ENCODE measurements at places on chromosomes 2 and 18.

DNA sequence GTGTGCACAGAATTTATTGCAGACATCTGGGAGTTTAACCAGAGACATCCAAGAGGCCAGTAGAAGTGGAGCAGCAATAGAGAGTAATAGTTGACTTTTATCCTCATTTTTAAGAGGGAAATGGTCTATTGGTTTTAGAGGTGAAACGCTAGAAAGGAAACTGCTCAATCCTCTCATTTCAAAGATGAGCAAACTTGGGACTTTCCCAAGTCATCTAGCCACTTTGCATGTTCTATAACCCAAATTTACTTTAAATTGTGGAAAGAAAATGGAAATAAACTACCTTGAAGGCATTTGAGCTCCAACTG is 601.7 kb downstream of the ARHGAP15 start:
- DNase-seq, result peak; percentile 49

DNA sequence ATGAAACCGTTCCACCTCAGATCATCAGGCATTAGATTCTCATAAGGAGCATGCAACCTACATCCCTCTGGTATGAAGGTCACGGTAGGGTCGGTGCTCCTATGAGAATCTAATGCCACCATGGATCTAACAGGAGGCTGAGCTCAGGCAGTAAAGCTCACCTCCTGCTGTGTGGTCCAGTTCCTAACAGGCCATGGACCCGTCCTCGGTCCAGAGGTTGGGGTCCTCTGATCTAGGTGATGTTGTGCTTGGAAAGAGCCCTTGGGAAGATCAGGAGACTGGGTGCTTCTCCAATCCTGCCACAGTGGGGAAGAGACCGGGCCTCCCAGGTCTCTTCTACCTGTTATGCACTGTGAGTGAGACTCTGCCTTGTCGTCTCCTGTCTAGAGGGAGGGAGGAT is 104.6 kb downstream of the ACKR3 start:
- no peak for DNase-seq

DNA sequence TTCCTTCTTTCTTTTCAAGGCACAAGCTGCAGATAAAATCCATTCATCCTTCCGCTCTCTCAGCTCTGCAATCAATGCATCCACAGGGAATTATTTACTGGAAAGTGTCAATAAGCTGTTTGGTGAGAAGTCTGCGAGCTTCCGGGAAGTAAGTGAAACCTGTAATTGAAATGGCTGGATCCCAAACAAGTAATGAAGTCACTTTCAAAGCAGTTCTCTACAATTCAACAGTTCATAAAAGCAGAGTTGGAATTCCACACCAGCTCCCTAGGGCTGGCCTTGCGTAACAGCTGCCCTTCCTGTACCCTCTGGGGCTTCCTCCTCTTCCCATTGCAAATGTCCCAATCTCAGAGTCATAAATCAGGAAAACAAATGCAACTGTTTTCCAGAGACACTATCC is 9.6 kb downstream of the SERPINB2 start:
- DNase-seq, result no peak

GRCh38 chr18:61496374-61496773 is 163.1 kb downstream of the CDH20 start:
- no peak for DNase-seq

DNA sequence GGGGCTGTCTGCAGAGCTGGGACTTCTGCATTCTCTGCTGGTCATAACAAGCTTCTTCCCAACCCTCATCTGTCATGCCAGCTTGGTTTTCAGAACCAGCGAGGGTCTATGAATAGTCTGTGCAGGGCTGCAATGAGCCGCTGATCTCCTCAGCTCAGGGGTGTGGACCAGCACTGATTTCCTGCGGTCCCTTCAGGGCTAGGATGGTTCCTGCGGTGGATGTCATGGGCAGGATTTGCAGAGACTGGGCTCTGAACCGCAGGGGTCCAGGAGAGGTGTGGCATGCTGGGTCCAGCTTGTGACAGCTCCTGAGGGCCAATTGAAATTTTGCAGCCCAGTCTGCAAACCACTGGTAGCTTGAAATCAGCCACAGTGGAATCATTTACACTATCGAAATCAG is 188.2 kb upstream of the AGAP1 start:
- DNase-seq, result no peak

DNA sequence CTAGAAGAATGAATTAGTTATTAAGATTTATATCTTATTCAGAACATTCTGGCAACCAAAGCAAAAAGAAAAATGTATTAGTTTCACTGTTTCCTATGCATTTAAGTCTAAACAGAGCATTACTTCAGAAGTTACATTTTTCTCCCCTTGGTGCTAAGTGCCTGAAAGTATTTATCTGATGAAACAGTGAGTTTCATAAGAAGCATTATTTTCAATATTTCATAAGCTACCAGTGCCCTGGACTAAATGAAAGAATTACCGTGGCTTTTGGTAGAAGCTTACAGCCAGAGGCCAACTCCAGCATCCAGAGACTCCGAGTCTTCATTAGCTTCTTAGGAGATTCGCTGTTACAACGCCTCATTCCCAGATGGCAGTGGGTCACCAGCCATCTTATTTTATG is 97.6 kb downstream of the LYPD6B start:
- DNase-seq, result no peak

- no peak for DNase-seq
Observed at GRCh38 chr2:221096706-221097567, 475.2 kb downstream of the EPHA4 start.

GRCh38 chr2:72415241-72415661 is 267.6 kb upstream of the CYP26B1 start:
- no peak for DNase-seq

DNA sequence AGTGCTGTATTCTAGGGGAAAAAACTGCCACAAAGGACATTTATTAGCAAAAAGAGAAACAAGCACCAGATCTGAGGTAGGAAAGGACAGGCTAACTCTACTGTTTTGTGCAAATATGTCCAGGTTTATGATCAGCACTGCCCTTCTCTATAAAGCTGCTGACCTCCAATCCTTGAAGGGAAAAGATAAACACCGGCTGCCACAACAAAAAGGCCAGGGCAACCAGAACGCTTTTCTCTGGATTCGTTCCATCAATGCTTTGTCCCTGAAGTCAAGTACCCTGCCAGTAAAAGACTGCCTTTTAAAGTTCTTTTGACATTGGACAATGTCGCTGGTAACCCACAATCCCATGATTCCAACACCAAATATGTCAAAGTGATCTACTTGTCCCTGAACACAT is 21.0 kb downstream of the SMAD2 start:
- DNase-seq, result no peak

DNA sequence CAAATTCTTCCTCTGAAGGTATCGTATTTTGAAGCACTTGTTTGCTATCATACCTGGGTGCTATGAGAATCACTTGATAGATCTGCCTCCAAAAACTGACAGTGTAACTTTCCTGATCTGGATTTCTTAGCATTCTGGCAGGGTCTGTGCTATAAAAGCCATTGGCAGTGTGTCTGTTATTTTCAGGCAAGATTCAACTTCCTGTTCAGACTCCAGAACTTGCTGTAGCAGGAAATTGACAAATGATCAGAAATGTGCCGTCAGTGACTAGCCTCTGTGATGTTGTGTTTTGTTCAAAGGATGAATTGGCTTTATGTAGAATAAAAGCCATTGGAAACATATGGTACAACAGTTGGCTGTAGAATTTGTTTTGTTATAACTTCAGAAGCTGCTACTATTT is 273.3 kb downstream of the PTPRM start:
- DNase-seq, result no peak

DNA sequence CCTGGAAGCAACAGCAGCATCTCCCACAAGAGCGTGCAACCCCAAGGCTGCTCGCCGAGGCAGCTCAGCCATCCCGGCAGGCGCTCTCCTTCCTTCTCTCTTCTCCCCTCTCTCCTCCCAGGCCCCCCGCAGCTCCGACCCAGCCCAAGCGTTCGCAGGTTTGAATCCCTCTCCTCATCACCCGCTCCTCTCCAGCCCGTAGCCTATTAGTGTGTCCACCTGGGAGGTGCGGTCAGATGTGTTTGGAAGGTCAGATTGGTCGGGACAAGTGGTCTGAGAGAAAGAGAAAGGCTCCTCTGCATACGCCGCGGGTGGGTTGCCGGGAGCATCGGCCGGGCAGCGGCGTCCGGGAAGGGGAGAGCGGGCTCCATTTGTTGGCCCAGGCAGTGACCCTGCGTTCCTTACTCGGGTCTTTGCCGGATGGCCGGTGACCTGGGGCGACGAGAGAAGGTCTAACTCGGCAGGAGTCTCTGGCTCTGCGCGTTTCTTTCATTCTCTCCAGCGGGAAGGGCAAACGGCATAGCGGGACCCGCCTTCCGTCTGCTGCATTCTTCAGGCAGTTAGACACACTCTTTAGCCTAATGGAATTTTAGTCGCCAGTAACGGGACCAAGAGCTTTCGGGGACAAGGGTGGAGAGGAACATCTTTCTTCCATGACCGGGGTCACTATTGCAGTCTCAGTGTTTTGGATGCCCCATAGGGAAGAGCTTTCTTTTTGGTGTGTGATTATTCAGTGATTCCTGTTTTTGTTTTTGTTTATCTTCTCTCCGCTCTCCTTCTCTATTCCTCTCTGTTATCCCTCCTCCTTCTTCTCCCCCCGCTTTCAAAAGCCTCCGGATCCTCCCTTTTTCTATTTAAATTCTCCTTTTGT is 1.1 kb upstream of the TMEFF2 start:
- DNase-seq, result no peak

DNA sequence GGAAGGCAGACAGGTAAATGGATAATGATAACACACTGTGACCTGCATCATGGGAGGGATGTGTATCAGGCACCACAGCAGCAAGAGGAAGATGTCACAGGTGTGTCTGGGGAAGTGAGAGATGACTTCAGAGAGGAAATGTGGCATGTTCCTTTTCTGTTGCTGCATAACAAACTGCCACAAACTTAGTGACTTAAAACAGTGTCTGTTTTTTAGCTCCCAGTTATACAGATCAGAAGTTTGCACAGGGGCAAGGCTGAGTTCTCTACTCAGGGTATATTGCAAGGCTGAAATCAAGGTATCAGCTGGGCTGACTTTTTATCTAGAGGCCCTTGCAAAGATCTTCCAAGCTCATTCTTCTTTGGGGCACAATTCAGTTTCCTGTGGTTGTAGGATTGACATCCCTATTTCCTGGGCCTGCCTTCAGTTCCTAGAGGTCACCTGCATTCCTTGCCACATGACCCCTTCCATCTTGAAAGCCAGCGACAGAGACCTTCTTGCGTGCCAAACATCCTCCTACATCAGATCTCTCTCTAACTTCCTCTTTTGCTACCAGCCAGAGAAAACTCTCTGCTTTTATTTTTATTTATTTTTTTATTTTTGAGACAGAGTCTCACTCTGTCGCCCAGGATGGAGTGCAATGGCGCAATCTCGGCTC is 2.1 kb upstream of the MAP3K2 start:
- peak; percentile 66 for DNase-seq

DNA sequence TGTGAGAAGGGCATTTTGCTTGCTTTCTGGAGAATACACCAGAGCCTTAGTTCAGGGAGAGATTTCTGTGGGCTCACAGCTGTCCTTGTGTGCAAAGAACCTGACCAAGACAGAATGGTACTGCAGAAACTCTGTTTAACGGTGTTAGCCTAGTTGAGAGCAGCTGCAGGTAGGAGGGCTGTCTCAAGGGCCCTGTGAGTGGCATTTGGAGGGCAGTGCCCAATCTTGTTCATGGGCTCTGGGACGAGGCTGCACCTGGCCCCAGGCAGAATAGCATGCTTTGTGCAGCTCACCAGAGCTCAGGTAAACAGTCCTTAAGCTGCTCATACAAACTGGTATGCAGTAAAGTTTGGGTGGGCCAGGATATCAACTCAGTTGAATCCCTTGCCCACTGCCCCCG is 16.9 kb upstream of the RGPD4 start:
- no peak for DNase-seq
